Kidney tubule cell (primary cell): ENCODE measurements at places on chromosomes 1 and 21.

- peak; percentile 54 for DNase-seq
These were observed 387.6 kb downstream of the CAMTA1 start for GRCh38 chr1:7172804-7173203.

DNA sequence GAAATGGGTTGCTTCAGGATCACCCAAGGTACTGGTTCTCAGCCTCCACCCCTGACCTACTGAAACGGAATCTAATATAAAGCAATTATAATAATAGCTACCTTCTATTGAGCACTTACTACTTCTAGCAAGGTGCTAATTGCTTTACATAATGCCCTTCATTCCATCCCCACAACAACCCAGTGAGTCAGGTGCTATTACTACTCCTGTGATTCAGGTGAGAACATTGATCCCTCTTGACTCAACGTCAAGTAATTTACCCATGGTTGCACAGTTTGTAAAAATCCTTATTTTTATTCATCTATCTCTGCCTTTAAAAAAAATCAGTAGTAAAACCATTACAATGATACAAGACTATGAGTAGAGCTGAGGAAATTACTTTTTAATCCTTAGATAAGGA is 85.2 kb downstream of the UCHL5 start:
- DNase-seq: peak; percentile 68

DNA sequence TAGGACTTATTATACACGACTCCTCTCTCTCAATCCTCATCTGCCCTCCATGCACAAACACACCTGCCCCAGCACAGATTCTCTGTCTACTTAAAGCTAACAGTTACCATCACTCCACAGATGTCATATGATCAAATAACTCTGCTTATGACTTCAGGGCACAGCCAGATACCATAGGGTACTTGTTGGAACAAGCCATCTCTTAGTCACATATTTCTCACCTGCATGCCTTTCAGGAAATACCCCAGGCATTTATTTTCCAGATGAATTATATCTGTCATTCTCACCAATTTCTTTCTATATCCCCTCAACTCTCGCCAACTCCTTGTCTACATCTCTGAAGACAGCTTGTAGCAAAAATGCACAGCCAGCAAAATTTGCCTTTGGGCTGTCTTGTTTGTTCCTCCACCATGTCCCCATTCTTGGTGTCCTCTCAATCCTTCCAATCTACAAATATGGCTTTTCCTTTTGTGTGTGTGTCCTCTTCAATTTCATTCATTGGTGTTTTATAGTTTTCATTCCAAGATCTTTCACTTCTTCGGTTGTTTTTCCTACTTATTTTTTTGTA is 353.9 kb upstream of the CAMK1G start:
- DNase-seq: no peak

- DNase-seq: no peak
These were observed 33.1 kb downstream of the FOXO6 start for GRCh38 chr1:41394369-41394744.
